ENCODE measurements at places on chromosomes 6 and 20. TPM values are rescaled to one million over a fixed set of nuclear protein-coding genes. Genes with fewer than 3 reads are reported as not detected.

COMMD7 gene
- total RNA-seq: 47.8 TPM

LPA gene
- total RNA-seq: not detected

ZC2HC1B gene
- total RNA-seq: not detected

DNA sequence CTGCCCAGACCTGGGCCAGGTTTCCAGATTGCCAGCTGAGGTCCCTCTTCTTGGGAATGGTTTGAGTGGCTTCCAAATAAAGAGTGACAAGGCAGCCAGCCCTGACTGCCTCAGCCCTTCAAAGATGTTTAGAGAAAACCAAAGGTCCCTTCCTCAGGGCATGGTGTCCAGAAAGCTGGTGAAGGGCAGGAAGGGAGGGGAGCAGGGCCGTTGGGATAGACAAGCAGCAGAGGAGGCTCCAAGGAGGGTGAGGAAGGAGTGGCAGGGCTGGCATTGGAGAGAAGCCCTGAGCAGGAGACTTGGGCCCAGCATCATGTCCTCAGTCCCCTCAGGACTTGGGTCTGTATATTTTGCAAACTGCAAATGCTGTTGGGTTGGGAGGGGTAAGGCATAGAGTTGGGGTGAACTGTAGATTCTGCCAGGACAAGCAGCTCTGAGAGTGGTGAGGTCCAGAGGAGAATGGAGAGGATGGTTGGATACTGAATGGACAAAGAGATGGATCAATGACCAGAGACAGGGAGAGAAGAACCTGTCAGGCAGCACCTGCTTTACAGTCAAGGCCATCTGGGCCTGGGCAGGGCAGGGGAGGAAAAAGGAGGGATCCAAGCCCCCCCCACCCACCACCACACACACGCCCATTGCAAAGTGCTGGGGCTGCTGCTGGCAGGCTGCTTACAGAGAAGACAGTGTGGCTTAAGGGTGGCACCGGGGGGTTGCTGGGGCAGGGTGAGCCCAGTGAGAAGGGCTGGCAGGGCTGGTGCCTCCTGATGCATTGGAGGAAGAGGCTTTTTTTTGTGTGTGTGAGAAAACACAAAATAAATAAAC is 5.5 kb upstream of the DSN1 start:
- no peak for DNase-seq

- DNase-seq: no peak
These were observed 110.6 kb downstream of the PREX1 start for GRCh38 chr20:48717095-48717672.

GRCh38 chr6:44002067-44002592 is 125.1 kb downstream of the MRPL14 start:
- peak; percentile 49 for DNase-seq

DNA sequence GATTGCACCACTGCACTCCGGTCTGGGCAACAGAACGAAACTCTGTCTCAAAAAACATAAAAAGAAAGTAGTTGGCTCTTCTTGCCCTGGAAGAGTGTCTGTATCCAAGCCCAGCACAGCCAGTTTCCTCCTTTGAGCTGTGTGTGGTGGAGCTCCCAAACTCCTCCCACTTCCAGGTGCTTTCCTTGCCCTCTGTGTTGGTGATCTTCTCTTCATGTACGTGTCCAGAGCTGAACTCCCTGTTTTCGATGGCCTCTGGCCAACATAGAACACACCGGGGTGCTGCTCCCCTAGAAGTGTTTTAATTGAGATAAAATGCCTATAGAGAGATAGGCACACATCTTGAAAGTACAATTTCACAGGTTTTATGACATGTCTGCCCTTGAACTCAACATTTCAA is 16.7 kb upstream of the SGK2 start:
- DNase-seq: no peak

DNA sequence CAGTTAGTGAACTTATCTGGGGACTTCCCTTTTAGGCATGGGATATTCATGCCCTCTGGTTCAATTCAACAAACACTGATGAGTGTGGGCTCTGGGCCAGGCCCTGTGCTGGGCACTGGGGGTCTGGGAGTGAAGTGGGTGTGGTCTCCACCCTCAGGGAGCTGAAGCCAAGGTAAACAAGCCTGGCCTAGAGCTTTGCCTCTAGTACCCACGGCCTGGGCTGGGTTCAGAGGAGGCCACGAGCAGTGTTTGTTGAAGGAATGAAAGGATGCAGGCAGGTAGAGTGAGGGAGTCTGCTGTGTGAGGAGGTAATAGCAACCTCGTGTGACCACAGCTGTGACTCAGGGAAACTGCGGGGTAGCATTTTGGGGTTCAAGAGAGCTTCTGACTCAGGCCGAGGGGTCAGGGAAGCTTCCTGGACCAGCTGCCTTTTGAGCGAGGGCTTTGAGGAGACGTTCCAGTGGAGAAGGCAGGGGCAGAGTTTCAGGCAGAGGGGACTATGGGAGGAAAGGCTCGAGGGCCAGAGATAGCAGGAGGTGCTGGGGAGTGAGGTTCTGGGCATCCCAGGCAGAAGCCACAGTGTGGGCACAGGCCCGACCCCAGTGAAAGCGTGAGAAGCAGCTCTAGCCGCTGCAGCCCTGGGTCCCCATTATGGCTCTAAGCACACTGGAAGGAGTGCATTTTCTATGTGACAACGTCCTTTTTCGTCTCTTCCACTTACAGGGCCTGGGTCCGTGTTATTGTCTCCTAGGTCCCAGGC is 5.6 kb downstream of the MYLK2 start:
- no peak for DNase-seq

TCP1 gene
- total RNA-seq: 159 TPM

DNA sequence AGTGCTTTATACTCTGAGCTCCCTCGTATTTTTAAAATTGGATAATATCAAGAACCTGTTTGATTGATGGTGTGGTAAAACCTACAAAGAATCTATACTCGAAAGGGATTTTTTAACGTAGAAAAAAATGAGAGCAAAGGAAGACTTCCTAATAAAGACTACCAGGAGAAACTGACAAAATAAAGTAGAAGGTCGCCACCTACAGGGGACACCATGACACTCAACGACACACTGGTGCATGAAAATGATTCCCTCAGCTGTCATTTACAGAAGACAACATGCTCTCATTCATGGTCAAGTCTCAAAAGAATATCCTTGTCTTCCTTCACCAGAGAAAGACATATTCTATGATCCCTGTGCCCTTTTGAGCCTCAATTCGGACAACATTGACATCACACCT is 10.1 kb upstream of the NHSL1 start:
- no peak for DNase-seq

DNA sequence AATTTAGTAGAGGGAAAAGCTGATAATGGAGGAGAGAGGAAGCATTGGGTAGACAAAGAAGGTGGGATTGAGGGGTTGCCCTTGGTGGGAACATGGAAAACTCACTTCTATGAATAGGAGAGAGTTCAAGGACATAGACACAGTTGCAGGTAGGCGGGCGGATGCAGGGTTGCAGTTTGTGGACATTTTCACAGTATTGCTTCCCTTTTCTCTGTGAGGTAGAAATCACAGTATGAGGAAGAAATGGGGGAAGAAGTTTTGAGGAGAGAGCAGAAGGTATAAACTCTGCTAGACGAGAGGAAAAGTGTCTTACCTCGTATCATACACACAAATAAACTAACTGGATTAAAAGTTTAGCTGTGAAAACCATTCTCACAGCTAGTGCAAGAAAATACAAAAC is 200.7 kb upstream of the ECI2 start:
- no peak for DNase-seq

DNA sequence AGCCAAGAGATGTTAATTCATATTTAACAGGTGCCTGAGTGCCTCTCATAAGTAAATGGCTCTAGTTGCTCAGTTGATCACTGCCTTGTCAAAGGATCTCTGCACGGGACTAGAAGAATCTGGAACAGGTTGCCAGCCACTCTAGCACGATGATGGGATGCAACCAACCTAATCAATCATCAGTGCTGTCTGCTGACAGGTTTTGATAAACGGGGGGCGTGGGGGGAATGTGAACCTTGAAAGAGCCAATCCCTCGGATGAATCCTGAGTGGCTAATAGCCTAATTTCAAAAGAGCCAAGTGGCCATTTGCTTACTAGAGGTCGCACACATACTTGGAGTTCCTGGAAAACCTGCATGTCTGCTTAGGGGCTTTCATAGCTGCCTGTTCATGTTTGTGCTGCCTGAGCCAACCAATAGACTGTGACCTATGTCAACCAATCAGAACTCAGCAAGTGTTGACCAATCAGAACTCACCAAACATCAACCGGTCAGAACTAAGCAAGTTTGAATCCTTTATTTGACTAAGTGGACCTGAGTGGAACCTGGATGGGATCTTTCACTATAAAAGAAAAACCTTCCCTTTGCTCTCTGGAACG is 43.5 kb upstream of the ECI2 start:
- no peak for DNase-seq

DNA sequence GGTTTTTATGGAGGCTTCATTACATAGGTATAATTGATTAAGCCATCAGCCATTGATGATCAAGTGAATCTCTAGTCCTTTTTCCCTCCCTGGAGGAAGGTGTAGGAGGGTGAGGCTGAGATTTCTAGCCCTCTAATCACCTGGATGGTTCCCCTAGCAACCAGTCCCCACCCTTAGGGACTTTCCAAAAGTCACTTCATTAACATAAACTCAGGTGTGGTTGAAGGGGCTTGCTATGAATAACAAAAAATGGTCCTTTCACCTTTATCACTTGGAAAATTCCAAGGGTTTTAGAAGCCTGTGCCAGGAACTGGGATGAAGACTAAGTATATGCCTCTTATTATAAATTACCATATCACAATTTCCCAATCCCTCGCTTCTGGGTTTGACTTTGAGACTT is 40.4 kb downstream of the SMPDL3A start:
- DNase-seq: no peak

NR2E1 gene
- total RNA-seq: not detected

- no peak for DNase-seq
These were observed 5.8 kb upstream of the SGK1 start for GRCh38 chr6:134323698-134324097.

SEL1L2 gene
- total RNA-seq: 0.43 TPM

DNA sequence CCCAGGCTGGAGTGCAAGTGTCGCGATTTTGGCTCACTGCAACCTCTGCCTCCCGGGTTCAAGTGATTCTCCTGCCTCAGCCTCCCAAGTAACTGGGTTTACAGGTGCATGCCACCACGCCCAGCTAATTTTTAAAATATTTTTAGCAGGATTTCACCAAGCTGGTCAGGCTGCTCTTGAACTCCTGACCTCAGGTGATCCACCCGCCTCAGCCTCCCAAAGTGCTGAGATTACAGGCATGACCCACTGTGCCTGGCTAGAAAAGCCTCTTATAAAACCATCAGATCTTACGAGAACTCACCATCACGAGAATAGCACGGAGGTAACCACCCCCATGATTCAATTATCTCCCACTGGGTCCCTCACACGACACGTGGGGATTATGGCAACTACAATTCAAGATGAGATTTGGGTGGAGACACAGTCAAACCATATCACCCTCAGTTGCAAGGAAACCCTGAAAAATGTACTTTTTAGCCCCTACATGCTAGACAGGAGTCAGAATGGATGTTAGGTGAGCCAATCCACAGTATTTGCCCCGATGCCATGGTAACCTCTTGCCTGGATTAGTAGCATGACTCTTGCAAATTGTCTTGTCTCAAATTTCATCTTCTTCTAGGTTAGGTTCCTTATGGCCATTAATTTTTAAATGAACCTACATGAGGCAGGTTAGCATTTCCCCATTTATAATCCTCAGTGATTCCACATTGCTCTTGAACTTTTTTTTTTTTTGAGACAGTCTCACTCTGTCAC is 17.1 kb upstream of the SASH1 start:
- DNase-seq: no peak

RAD21L1 gene
- not detected for total RNA-seq

VSX1 gene
- 0.30 TPM for total RNA-seq

PCK1 gene
- 2.3 TPM for total RNA-seq

FOXS1 gene
- total RNA-seq: 0.62 TPM

- no peak for DNase-seq
These were observed 604 bp downstream of the SH3BGRL2 start for GRCh38 chr6:79631693-79632172.

- no peak for DNase-seq
These were observed 27.3 kb downstream of the MED23 start for GRCh38 chr6:131600716-131601115.

Measured in Right ventricle myocardium superior (tissue), 1 donor.